ENCODE measurements at places on chromosomes 6 and 20.

DNA sequence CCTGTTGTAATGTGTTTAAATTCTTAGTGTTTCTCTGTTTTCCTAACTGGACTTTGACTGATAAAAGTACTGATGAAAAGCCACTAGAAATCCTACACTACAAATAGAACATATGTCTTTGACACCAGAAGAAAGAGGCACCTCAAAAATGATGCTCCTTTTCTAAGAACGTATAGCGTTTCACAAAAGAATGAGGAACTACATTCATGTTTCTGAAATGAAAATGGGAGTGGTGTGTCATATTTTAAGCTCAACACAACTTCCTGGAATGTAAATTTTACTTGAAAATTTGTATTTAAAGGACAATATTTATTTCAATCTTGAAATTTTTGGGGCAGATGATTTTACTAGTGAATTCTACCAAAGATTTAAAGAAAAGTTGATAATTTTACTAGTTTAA, 35.3 kb downstream of the KIAA0408 start:
- DNase-seq = no peak

DNA sequence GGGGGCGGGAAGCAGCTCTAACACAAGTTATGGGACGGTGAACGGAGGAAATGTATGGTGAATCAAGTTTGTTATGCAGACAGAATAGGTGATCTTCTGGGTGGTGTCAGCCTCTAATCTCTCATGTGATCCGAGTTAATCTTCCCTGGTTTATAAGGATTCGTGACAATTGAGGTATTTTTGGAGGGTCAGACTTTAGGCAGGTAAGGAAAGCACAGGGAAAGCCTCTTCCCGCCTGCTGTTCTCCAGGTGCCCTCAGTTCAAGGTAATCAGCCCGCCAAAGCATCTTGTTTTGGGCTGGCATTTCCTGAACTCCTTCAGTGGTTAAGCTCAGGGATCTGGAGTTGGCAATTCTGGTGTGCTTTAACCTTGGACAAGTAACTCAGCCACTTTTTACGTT, 1.2 kb downstream of the CSTF1 start:
- no peak for DNase-seq

DNA sequence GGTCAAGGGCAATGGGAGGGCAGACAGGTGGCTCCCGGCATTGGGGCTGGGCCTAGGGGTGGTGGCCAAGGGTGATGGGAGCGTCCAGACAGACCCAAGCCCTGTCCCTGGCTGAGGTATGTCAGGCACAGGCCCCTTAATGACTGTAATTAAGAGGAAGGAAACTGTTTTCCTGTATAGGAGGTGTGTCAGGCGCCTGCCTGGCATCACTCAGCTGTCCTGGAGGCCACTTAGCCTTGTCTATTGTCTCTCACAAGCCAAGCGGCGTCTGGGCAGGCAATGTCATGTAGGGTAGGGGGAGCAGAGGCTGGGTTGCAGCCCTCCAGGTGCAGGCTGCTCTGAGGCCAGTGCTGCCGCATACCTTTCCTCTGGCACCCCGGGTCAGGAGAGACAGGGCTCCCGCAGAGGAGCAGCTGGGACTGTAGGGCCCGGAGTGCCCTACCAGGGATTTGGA, 3.9 kb upstream of the FAM83C start:
- DNase-seq = no peak

GRCh38 chr20:17365831-17366230, 139.0 kb downstream of the PCSK2 start:
- DNase-seq = no peak

- DNase-seq = peak; percentile 39
Measured at GRCh38 chr20:58048096-58048702, 180.3 kb downstream of the ANKRD60 start.

- DNase-seq = no peak
Measured at GRCh38 chr20:50273601-50274491, 83.2 kb downstream of the CEBPB start.

DNA sequence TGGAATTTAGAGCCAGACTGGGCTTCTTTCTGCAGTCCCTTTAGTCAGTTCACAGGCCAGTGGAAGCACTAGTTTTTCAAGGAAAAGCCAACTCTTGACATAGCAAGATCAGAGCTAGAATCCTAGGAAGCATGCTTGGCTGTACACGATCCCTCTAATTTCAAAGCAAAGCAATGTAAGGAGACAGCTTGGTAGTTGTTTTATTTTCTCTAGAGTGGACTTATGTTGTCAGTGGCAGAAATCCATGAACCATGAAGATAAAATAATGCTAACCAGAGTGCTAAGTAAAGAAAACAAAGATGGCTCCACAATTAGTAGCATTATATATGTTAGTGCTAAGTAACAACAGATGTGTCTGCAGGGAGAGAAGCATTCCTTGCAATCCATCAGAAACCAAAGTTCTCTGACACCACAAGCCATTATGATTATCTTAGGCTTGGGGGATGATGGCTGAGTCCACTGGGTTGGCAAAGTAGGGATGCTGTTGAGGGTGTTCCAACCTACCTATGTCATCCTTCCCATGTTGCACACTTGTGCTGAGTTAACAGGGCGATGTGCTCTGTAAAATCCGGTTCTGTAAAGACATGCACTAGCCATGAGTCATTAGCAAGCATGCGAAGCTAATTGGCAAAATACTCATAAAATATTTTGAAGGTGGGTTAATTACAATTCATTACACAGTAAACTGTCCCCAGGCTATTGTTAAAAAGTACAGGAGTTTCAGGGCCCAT, 115.2 kb downstream of the BMP2 start:
- no peak for DNase-seq

DNA sequence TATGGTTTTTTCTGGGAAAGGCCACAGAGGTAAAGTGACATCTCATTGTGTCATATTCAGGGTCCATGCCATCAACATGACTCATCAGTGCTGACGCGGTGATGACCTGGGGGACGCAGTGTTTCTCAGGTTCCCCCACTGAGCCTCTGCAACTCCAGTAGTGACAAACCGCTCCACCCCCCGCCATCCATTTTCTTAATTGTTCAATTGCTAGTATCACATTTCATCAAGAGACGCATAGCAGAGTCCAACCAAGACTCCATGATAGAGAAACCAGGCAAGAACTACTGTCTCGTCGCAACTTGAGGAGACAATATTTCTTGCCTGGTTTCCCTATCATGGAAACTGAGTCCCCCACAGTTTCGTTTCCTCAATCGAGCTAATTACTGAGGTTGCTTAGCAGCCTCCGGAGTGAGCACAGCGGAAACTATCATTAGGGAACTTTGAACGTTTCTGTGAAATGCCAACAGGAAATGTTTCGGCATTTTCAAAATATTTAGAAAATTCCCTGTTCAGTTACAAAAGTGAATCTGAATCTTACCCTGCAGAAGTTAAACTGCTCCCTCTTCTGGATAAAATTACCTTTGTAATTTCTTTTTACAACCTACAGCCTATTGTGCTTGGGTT, 12.2 kb upstream of the SERPINB1 start:
- peak; percentile 56 for DNase-seq

GRCh38 chr20:59945175-59945574, 5.0 kb downstream of the FAM217B start:
- DNase-seq = no peak

DNA sequence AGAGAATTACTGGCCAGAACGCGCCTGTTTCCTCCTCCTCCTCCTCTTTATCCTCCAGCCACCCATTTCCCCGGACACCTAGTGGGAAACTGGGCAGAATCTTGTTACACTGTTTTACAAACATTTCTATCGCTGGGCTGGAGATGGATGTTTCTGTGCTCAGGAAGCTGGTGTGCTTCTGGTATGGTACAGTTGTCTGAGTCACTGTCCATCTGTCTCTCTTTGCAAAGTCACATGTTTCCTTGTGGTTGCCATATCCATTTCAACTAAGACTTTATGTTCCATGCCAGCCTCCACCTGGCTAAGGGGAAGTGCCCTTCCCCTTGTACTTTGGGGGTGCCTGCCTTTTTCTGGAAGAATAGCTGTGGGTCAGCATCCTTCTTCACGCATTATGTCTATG, 52.9 kb upstream of the SLC22A16 start:
- no peak for DNase-seq

- DNase-seq = no peak
Measured at GRCh38 chr20:25194333-25194972, 1.1 kb upstream of the ENTPD6 start.

DNA sequence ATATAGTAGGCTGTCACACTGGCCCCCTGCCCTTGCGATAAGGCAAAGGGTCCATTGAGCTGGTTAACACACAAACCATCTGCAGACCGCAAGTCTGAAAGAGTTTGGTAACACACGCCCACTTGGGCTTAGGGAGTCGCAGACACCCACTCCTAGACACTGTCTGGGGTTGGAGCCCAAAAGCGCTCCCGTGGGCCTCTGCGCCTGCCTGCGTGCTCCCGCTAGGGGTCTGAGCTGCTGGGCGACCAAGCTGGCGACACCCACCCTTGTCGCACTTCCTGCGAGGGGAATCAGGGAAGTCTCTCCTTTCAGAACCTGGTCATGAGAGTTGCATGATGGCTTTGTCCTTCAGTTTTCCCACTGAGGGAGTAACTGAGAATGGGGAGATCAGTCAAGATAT, 653.0 kb downstream of the HTR1B start:
- no peak for DNase-seq

DNA sequence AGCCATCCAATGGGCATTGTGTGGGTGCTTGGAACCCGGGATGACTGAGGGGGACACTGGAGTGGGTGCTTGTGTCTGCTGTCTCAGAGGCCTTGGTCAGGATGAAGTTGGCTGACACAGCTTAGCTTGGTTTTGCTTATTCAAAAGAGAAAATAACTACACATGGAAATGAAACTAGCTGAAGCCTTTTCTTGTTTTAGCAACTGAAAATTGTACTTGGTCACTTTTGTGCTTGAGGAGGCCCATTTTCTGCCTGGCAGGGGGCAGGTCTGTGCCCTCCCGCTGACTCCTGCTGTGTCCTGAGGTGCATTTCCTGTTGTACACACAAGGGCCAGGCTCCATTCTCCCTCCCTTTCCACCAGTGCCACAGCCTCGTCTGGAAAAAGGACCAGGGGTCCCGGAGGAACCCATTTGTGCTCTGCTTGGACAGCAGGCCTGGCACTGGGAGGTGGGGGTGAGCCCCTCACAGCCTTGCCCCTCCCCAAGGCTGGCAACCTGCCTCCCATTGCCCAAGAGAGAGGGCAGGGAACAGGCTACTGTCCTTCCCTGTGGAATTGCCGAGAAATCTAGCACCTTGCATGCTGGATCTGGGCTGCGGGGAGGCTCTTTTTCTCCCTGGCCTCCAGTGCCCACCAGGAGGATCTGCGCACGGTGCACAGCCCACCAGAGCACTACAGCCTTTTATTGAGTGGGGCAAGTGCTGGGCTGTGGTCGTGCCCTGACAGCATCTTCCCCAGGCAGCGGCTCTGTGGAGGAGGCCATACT, 49.4 kb downstream of the PYGB start:
- no peak for DNase-seq

DNA sequence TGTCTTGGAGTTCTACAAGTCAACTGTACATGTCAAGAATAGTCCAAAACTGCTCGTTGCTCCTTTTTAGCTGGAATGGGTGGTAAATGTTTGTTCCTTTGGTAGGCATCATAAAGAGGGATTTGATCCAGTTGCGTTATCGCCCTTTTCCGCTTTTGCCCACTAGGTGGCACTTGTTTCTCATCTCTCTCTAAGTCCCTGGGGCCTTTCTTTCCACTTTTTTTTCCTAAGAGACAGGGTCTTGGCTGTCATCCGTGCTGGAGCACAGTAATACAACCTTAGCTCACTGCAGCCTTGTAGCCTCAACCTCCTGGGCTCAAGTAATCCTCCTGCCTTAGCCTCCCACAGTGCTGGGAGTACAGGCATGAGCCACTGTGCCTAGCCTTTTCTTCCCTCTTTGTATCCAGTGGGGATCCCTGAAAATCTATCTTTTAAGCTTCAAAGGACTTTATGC, 20.7 kb downstream of the GTPBP2 start:
- DNase-seq = peak; percentile 71

- DNase-seq = no peak
Measured at GRCh38 chr6:113873043-113873667, 16.0 kb downstream of the MARCKS start.

- no peak for DNase-seq
Measured at GRCh38 chr20:62999580-62999979, 7.2 kb downstream of the BHLHE23 start.

DNA sequence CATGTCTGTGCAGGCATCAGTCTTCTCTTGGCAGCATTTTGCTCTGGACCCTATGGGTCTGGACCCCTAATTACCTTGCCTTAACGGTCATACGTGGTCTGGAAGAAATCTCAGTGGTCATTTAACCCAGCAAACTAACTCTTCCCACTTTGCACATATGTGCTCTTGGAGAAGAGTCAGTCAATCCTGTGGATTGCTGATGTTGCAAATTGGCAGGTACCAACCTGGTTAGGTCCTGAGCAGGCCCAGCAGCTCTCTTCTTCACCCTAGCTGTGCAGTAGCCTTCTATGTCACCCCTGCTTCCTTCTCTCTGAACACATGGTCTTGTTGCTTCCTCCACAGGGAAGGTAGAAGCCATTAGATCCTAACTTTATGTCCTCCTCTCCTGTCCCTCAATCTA, 1.6 kb downstream of the CEP43 start:
- DNase-seq = no peak

DNA sequence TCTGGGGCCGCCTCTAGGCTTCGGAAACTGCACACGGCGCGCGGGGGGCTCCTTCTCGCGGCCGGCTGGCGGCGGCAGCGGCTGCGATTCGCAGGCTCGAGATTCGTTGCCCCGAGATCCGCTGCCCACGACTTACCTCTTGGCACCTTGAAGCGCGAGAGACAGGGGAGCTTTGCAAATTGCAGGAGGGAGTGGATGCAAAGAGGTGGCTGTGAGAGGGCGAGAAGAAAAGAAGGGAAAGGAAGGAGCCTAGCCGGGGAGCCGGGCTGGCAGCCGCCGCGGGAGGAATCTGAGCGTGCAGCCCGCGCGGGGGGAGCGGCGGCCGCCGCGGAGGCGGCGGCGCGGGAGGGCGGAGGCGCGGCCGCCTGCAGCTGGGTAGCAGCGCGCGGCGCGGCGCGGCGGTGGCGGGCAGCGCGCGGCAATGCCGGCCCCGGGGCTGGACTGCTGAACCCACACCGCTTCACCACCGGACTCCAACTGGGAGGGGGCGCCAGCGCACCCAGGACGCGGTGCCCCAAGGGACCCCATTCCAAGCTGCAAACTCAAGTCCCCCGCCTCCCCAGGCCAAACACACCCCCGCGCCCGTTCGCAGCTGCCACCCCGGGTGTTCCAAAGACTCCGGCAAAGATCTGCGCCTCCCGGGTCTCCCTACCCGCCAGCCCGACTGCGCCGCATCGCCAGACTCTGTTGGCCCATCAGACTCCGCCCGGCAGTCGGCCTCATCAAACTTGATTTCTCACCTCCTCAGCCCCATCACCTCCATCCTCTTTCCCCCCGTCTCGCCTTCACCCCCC, 44.2 kb upstream of the SUPT3H start:
- peak; percentile 59 for DNase-seq

DNA sequence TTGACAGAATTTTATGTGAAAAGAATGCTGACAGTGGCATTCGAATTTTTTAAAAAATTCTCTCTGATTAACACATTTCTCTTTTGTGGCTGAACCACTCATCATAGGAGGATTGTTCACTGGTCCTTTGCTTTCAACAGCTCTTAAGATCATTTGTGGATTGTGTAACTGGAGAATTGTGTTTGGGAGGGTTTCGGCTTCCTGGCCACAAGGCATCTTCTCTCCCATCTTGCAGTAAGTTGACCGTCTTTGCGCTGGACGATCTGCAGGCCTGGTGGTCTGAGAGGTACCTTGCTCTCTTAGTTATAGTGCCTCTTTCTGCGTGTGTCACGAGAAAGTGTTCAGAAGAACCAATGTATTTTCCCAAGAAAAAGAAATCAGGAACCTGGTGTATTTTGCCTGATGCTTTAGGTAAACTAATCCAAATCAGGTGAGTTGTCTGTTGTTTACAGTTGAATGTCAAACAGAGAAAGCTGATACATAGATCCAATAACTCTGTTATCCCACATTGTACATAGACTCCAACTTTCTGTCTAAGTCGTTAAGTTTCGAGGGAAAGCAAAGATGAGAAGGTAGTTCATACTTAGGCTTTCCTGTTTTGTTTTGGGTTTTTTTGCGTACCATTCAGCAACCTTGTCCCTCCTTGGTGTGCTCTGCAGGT, 14.8 kb upstream of the EXOC2 start:
- DNase-seq = no peak
